ENCODE measurements at places on chromosomes 6 and 20.
A peak's percentile ranks its signal among the peaks of the same experiment; 100 is the strongest.

DNA sequence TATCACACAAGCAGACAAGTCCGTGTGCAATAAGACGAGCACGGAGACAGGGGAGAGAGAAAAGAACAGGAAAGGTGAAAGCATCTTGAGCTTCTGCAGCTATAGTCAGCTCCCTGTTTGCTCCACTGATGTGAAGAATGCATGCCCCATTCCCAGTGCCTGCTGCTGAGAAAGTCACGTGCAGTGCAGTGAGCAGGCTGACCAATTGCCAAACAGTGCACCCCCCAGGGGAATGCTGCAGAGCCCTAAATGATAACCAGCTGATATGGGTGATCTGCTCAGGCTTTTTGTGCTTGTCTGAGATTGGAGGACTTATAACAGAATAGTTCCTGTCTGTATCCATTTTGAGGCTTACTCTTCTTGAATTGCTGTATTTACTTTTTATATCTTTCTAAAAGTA, 121.5 kb downstream of the PACRG start:
- peak; percentile 4 for DNase-seq

DNA sequence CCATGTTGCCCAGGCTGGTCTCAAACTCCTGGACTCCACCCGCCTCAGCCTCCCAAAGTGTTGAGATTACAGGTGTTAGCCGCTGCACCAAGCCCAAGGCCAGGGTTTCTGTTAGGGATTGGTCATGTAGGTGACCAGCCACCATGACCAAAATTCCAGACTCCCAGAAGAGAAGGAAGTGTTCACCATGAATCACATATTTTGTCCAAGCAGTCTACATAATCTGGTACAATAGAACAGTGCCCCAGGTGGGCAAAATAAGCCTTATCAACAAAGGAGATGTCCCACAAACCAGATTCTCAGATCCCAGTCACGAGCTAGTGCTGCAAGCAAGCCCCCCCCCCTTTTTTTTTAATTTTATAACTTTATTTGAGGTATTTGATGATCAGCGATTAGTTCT, 20.0 kb downstream of the ZNF341 start:
- no peak for DNase-seq

- DNase-seq, result no peak
Measured at GRCh38 chr6:30613251-30614043, 3.6 kb downstream of the PPP1R10 start.

DNA sequence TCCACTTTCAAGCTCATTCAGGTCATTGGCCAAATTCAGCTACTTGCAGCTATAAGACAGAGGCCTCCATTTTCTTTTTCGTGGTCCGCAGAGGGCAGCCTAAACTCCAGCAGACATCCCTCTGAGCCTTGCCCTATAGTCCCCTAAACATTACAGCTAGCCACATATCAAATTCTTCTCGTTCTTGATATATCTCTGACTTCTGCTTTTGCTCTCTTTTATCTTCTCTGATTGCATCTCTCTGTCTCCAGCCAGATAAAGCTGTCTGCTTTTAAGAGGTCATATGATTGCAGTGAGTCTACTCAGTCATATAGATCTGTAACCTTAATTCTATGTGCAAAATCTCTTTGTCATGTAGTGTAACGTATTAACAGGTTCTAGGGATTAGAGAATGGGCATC, 358.4 kb upstream of the RGS17 start:
- no peak for DNase-seq

DNA sequence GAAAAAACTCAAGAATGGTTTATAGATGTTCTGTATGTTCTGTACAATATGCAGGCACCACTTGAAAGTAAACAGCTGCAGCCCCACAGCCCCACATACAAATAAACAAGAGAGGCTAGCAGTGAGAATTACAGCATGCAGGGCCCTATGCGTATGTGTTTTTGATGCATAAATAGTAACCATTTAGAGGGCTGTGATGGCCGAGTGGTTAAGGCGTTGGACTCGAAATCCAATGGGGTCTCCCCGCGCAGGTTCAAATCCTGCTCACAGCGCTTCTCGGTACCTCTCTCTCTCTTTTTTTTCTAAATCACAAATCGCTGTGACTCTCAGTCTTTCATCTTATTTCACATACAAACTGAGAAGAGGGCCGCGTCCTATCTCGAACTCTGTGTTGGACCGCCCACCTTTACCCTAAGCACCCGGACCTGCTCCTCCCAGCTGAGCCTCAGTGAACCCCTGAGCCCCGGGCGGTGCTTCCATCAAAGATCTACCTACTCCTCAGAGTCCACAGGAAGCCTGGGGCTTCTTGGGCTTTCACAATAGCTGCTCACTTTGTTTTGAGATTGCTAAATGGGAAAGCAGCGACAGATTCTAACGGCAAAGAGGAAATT, 37.7 kb upstream of the PRSS16 start:
- no peak for DNase-seq

DNA sequence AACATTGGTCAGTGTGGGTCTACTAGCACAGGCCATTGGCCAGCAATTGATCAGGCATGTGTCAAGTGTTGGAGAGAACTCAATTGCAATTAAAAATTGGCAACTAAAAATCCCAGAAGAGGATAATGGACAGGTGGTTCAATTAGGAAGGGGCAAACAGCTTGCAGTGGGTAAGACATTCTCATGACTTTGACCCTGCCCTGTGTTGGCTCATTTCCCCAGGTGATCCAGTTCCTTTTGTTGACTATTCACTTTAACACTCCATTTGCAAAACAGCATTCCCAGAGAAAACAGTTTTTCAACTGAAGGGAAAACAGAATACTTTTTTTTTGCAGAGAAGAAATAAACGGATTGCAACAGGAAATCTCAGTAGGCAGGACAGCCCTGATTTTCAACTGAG, 28.9 kb upstream of the SCGN start:
- no peak for DNase-seq

DNA sequence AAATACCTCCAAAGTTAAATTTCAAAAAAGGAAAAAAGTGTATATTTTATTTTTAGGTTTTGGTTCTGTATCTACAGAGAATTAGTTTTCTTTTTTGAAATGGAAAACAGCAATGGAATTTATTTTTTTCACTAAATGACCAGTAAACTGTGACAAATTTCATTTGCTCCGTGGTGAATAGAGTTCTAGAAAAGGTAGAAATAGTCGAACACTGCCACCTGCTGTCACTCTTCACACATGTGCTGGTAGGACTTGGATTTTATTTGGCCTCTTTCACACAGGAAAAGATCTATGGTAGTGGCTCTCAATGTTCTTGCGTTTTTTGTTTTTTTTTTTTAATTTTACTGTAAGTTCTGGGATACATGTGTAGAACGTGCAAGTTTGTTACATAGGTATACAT, 312.5 kb downstream of the EYA4 start:
- DNase-seq, result peak; percentile 75

GRCh38 chr6:6629402-6629801, 40.9 kb downstream of the LY86 start:
- peak; percentile 53 for DNase-seq

- no peak for DNase-seq
Measured at GRCh38 chr6:161413355-161413771, 139.5 kb upstream of the AGPAT4 start.

GRCh38 chr20:23159256-23159946, 73.3 kb upstream of the CD93 start:
- no peak for DNase-seq

- peak; percentile 74 for DNase-seq
Measured at GRCh38 chr6:15491255-15491985, 171.4 kb downstream of the DTNBP1 start.

DNA sequence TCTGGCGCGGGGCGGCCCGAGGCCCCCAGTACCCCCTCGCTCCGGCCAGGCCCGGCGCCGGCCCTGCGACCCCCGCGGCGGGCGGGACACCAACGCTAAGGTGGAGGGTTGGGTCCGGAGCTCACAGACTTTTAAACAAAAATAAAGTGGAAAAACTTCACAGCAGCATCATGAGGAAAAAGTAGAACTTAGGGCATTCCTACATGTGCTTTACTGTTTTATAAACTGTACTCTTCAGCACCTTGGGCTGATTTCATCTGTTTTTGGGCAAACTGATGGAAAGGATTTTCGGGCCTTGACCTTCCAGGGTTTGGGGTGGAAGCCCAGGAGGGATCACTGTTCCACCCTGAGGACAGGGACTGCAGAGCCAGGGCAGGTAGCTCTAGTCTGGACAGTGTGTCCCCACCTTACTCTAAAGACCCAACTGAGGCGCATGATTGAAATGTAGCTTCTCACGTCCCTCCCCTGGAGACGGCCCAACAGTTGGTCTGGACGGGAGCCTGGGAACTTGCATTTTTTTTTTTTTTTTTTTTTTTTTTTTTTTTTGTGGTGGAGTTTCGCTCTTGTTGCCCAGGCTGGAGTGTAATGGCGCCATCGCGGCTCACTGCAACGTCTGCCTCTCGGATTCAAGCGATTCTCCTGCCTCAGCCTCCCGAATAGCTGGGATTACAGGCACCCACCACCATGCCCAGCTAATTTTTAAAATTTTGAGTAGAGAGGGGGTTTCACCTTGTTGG, 740 bp downstream of the NELFCD start:
- DNase-seq, result peak; percentile 17

DNA sequence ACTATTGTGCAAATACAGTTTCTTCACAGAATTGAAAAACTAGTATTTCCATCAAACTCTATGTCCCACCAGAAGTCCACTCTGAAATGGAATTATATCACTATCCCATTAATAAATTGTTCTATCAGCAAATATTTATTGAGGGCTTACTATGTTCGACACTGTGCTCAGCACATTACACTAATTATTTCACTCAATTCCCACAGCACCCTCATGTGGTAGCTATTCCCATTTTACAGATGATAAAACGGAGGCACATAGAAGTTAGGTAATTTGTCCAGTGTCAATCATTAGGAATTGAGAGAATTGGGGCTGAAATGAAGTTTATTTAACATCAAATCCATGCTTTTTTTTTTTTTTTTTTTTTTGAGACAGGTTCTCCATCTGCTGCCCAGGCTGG, 52.5 kb downstream of the MKKS start:
- DNase-seq, result no peak

DNA sequence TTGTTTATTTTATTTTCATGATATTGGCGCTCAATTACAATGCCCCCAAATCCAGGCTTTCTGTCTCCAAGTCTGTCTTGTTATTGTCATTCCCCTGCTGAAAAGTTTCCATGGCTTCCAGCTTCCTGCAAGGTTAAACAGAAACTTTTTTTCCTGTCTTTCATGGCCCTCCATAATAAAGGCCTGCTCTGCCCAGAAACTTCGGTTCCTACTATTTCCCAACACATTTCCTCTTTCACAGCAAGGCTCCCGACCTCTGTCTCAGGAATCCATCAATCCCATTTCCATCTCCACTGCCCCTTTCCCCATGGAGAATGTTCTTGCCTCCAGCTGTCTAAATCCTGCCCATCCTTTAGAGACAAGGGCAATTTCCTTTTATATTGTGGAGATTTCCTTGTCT, 365.2 kb upstream of the JARID2 start:
- no peak for DNase-seq

- DNase-seq, result no peak
Measured at GRCh38 chr6:108878942-108879341, 30.7 kb downstream of the ARMC2 start.

DNA sequence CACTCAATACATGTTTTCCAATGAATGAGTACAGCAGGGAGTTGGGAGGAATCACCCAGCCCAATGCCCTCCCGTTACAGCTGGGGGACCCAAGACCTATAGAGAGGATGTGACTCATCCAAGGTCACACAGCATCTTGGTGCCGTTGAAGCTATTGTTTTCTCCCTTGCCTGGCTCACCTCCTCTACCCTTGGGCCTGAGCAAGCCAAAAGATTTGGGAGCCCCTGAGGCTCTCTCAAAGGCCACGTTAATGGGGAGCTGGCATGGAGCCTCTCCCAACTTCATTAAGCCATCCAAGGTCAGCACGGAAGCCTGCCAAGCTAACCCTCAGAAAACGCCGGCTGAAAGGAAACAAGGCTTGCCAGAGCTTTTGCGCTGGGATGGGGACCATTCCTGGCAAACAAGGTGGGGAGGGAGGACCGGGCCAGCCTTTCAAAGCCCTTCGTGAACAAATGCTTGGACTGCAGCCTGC, 30.4 kb downstream of the KCNB1 start:
- no peak for DNase-seq

DNA sequence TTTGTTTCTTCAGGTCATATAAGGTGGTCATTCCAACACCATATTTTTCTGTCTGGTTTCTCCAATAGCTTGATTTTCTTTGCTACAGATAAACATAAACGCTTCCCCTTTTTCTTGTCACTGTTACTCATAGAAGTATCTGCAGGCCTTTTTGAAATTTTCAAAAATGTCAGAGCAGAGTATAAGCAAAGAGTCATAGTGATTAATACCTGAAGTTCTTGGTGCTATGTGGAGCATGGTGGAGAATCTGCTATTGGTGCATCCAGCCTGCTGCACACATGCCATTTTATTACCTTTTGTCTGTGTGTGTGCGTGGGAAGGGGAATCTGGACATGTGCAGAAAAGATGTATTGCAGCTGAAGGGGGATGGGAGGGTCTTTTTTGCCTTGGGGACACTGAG, 19.7 kb downstream of the STX11 start:
- no peak for DNase-seq

DNA sequence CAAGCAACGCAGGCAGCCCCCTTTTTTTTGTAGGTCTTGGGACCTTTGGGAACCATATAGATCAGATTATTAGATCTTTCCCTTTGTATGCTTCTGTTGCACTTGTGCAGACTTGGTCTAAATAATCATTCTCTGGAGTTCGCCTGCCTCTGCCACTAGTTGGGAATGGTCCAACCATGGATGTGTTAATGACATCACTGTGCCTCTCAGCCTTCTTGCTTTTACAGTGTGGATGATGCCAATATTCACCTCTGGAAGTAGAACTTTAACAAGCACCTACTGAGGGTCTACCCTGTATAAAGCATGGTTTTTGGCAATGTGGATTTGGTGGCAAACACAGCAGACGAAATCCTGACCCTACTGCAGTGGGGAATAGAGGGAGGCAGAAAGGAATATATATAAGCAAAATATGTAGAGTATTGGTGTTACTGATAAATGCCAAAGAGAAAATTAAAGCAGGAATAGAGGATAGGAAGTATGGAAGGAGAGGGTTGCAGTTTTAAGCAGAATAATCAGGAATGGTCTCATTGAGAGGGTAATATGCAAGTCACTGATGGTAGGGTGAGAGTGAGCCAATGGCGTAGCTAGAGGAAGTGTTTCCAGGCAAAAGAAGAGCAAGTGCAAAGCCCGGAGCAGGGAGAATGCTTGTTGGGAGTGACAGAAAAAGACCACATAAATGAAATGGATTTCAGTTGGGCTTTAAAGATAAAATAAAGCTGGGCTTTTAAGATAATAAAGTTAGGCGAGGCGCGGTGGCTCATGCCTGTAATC, 97.5 kb downstream of the DOK5 start:
- DNase-seq, result no peak

- DNase-seq, result peak; percentile 22
Measured at GRCh38 chr6:101069191-101069795, 188.2 kb upstream of the ASCC3 start.

GRCh38 chr6:2725999-2726567, 24.6 kb downstream of the MYLK4 start:
- peak; percentile 52 for DNase-seq

GRCh38 chr6:26214803-26215584, 127.8 kb downstream of the HFE start:
- no peak for DNase-seq

GRCh38 chr20:63896264-63897105, 1.6 kb downstream of the DNAJC5 start:
- no peak for DNase-seq

- peak; percentile 76 for DNase-seq
Measured at GRCh38 chr6:87714093-87714842, 12.2 kb upstream of the AKIRIN2 start.

GRCh38 chr20:63228806-63229205, 6.9 kb upstream of the BIRC7 start:
- DNase-seq, result no peak

GRCh38 chr6:116059713-116060571, 749 bp downstream of the FRK start:
- peak; percentile 4 for DNase-seq

Data from fibroblast of skin of scalp (primary cell).